Kasumi-1 (cell line): ENCODE measurements at places on chromosomes 13 and 19.

DNA sequence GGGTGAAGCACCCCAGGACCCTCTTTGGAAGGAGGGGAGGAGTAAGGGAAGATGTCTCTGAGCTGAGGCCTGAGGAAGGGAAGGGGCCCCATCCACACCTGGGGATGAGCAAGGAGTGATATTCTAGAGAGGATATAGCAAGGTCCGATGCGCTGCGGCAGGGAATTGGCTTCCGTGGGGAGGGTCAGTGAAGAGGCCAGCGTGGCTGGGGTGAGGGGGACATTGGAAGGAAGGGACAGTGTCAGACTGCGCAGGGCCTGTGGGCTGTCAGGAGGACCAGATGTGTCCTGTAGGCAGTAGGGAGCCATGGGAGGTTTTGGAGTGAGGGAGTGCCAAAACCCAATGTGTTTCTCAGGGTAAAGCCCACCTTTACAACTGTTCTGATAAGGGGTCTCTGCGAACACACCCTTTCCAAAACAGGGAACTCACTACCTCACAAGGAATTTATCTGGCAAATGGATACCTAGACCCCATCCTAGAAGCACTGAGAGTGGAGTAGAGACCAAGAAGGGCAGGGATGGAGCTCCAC is 3.7 kb downstream of the LMTK3 start:
- no peak for DNase-seq

DNA sequence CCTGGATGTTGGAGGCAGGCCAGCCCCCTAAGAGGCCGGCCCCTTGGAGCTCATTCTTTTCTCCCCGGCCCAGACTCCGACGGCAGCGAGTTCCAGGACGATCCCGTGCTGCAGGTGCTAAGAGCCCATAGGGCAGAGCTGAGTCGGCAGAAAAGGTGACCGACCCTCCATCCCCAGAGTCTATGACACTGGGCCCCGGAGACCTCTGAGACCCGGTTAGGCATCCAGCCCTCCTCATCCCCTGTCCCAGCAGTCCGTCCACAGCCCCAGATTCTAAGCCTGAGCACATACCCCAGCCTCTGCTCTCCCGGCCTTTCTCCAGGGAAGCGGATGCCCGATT is 7.3 kb upstream of the ARHGAP33 start:
- no peak for DNase-seq

DNA sequence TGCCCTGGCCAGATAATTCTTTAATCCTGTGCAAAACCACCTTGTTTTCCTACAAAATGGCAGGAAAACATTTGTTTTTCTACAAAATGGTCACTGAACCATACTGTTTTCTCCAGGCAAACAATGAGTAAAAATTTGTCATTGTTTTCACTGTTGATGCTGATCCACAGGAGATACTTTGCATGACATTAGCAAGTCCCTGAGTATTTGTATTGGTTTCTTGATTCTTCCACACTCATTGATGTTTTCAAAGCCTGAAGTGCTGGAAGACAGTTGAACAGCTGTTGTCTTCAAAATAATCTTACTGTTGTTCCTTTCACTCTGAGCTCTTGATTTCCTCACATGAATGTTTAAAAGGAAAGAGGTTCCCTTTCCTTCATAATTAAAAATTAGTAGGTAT is 123.1 kb upstream of the HTR2A start:
- DNase-seq, result no peak

- no peak for DNase-seq
Observed at GRCh38 chr19:17575871-17576757, 20.7 kb downstream of the COLGALT1 start.

DNA sequence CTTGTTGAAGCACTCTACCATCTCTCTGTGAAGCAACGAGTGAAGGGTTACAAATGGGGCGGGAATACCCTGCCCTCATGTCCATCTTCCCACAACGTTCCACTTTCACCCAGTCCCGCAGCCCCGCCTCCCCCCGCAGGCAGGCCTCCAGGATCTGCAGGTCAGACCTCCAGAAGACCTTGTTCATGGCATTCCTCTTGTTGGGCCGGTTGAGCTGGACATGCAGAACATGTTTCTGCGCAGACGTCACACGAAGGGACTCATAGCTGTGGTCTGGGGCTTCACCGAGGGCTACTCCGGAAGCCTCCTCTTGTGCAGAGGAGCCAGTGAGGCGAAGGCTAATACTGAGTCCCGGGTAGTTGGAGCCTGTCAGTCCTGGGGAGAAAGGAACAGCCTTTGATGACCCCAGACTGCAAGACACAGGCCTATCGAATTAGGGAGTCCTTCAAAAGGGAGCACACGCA is 420 bp downstream of the ECH1 start:
- DNase-seq, result no peak

- DNase-seq, result no peak
Observed at GRCh38 chr13:39816936-39817335, 161.5 kb downstream of the COG6 start.

GRCh38 chr13:45817833-45818232 is 33.7 kb downstream of the SIAH3 start:
- peak; percentile 40 for DNase-seq

GRCh38 chr19:39969266-39969665 is 1.7 kb upstream of the PSMC4 start:
- DNase-seq, result no peak

- no peak for DNase-seq
Observed at GRCh38 chr13:59633290-59633689, 530.4 kb downstream of the DIAPH3 start.

- no peak for DNase-seq
Observed at GRCh38 chr19:13053238-13053637, 49.4 kb downstream of the LYL1 start.

- no peak for DNase-seq
Observed at GRCh38 chr19:54418930-54419800, 3.9 kb downstream of the TTYH1 start.

DNA sequence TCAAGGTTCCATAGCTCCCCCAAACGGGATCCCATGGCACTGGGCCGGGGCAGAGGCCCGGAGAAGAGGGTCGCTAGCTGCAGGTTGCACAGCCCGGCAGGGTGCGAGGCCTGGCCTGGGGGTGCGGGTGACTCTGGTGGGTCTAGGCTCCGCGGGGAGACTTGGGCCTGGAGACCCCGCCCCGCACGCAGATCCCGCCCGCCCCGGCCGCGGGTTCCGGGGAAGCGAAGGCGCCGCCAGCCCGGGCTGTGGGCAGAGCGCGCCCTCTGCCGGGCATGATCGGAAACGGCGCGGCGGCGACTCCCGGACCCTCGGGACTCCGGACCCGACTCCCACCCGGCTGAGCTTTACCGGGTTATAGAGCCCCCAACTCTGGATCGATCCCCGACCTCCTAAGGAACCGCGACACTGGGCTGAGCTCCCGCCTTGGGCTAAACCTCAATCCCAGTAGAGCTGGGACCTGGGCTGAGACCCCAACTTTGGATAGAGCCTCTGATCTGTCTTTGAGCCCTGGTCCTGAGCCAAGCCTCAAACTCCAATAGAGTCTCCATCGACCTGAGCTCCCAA is 3.1 kb upstream of the TNFAIP8L1 start:
- DNase-seq, result peak; percentile 39

- no peak for DNase-seq
Observed at GRCh38 chr19:49084206-49085019, 838 bp upstream of the SNRNP70 start.

GRCh38 chr13:25186187-25186586 is 14.1 kb upstream of the AMER2 start:
- DNase-seq, result no peak
